Activated naive CD8-positive, alpha-beta T cell treated with anti-CD3 and anti-CD28 coated beads for 36 hours (primary cell): ENCODE measurements at places on chromosomes 4 and X. TPM values are rescaled to one million over a fixed set of nuclear protein-coding genes. Genes with fewer than 3 reads are reported as not detected.

Gene SPANXA2
- not detected for total RNA-seq

DNA sequence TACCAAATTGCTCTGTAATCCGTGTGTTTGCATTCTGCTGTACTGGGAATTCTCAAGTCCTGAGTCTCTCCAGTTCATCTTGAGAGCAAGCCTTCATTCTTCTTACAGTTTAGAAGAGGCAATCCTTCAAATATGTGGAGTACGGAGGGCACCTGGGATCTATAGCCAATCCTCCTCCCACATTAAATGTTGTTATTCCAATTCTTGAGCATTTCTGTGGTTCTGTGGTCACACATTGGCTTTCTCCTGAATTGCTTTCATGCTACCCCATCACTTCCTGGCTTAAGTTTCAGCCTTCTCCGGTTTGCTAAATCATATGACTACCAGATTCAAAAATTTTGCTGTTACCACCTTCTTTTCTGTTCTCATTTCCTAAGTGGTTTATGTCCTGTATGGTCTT, 611.1 kb downstream of the PCDH19 start:
- no peaks in the 10 kb centered on the region for H3K36me3 ChIP-seq
- no peak overlapping the region for H3K27ac ChIP-seq
- no peak for DNase-seq
- H3K4me3 ChIP-seq, result no peak overlapping the region
- H3K4me1 ChIP-seq, result no peaks in the 10 kb centered on the region

- H3K4me3 ChIP-seq, result no peak overlapping the region
- peaks cover 10% of the 10 kb centered on the region for H3K4me1 ChIP-seq
- no peak overlapping the region for H3K27ac ChIP-seq
- DNase-seq, result no peak
Measured at GRCh38 chr4:153348006-153348405, 3.5 kb downstream of the MND1 start.

DNA sequence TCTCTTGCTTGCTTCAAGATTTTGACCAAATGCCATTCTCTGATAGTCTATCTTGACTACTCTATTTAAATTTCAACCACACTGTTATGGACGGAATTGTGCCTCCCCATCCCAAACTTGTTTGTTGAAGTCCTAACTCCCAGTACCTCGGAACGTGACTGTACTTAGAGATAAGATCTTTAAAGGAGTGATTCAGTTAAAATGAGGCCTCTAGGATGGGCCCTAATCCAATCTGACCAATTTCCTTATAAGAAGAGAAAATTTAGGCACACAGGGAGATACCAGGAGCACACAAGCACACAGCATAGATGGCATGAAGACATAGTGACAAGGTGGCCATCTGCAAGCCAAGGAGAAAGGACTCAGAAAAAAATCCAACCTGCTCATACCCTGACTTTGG, 269.9 kb downstream of the KCNIP4 start:
- H3K36me3 ChIP-seq, result no peaks in the 10 kb centered on the region
- no peak for DNase-seq
- no peak overlapping the region for H3K27ac ChIP-seq
- no peak overlapping the region for H3K4me3 ChIP-seq
